ENCODE measurements at places on chromosomes 2 and 18. TPM values are rescaled to one million over a fixed set of nuclear protein-coding genes. Genes with fewer than 3 reads are reported as not detected.

The APLF gene
- total RNA-seq = 15.9 TPM

The PLGLB2 gene
- 3.9 TPM for total RNA-seq

The C2orf78 gene
- not detected for total RNA-seq

The TMEM182 gene
- total RNA-seq = 28.0 TPM

The DIPK1C gene
- total RNA-seq = 1.6 TPM

The CD226 gene
- 3.6 TPM for total RNA-seq

The TNFAIP6 gene
- 34.1 TPM for total RNA-seq

The ERFE gene
- 0.79 TPM for total RNA-seq

The DUSP11 gene
- total RNA-seq = 47.6 TPM

The TMEM17 gene
- 2.6 TPM for total RNA-seq

The TBR1 gene
- total RNA-seq = 0.11 TPM

The NCKAP5 gene
- total RNA-seq = 14.4 TPM

The PIK3C3 gene
- total RNA-seq = 82.9 TPM

The KCNIP3 gene
- total RNA-seq = 6.1 TPM

The ACTG2 gene
- 637 TPM for total RNA-seq

The FZD7 gene
- 69.5 TPM for total RNA-seq

The VWC2L gene
- not detected for total RNA-seq

The ASPRV1 gene
- 2.9 TPM for total RNA-seq

The NYAP2 gene
- 0.79 TPM for total RNA-seq

The SMYD1 gene
- total RNA-seq = 5.7 TPM

The MSTN gene
- total RNA-seq = 5.8 TPM

The SERPINB4 gene
- total RNA-seq = not detected

The RAB10 gene
- 106 TPM for total RNA-seq

The IL36RN gene
- 0.26 TPM for total RNA-seq

The IRS1 gene
- 28.5 TPM for total RNA-seq

The CFAP65 gene
- not detected for total RNA-seq

The EFR3B gene
- 3.8 TPM for total RNA-seq

The EVX2 gene
- total RNA-seq = 1.9 TPM

The RAB6C gene
- 0.11 TPM for total RNA-seq

The FAM161A gene
- 15.3 TPM for total RNA-seq

The HOXD1 gene
- 0.90 TPM for total RNA-seq

Data from urinary bladder (tissue), 4 donors.